ENCODE measurements at places on chromosomes 6 and 20.

- no peak for DNase-seq
Measured at GRCh38 chr20:9565910-9566550, 51.6 kb downstream of the LAMP5 start.

DNA sequence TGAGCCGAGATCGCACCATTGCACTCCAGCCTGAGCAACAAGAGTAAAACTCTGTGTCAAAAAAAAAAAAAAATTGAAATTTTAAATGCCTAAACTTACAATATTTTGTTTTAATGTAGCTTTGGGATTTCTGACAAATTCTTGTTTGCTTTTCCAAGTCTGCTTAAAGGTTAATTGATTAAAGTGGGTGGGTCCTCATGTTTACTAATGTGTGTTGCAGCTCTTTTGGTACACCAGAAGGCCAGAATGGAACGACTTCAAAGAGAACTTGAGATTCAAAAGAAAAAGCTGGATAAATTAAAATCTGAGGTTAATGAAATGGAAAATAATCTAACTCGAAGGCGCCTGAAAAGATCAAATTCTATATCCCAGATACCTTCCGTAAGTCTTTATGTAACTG is 2.7 kb upstream of the SUMO4 start:
- no peak for DNase-seq

GRCh38 chr20:34824806-34825529 is 483 bp downstream of the NCOA6 start:
- peak; percentile 56 for DNase-seq

GRCh38 chr6:16421462-16421960 is 183.1 kb downstream of the GMPR start:
- no peak for DNase-seq

DNA sequence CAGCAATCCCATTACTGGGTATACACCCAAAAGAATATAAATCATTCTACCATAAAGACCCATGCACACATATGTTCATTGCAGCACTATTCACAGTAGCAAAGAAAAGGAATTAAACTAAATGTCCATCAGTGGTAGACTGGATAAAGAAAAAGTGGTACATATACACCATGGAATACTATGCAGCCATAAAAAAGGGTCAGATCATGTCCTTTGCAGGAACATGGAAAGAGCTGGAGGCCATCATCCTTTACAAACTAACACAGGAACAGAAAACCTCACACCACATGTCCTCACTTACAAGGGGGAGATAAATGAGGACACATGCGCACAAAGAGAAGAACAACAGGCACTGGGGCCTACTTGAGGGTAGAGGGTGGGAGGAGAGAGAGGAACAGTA is 60.9 kb downstream of the DCDC2 start:
- no peak for DNase-seq

DNA sequence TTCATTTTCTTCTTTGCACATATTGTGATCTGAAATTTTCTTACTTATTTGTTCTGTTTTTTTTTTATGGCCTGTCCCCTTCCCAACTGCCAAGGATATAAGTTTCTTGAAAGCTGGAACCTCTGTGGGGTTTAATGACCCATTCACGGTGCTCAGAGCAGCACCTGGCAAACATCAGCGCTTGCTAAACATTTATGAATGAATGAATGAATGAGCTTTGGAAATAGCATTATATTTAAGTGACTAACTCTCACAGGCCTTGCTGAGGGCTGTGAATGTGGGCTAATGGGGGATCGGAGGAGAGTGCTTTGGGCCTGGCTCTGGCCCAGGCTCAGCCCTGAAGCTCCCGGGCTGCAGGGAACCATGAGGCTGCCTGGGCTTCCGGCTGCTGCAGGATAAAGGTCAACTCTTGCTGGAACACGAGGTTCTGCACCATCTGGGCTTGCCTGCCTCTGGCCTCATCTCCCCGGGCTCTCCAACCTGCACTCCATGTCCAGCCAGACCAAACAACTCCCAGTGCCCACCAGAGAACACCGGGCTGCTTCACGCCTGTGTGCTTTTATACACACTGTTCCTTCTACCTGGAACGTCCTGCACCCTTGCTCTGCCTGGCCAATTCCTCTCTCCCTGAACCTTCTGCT is 14.6 kb upstream of the ARMC12 start:
- no peak for DNase-seq

GRCh38 chr20:1280195-1281102 is 14.4 kb downstream of the SNPH start:
- DNase-seq, result no peak

- no peak for DNase-seq
Measured at GRCh38 chr6:100339574-100340255, 125.0 kb downstream of the SIM1 start.

GRCh38 chr20:53032046-53032445 is 59.9 kb downstream of the TSHZ2 start:
- no peak for DNase-seq

DNA sequence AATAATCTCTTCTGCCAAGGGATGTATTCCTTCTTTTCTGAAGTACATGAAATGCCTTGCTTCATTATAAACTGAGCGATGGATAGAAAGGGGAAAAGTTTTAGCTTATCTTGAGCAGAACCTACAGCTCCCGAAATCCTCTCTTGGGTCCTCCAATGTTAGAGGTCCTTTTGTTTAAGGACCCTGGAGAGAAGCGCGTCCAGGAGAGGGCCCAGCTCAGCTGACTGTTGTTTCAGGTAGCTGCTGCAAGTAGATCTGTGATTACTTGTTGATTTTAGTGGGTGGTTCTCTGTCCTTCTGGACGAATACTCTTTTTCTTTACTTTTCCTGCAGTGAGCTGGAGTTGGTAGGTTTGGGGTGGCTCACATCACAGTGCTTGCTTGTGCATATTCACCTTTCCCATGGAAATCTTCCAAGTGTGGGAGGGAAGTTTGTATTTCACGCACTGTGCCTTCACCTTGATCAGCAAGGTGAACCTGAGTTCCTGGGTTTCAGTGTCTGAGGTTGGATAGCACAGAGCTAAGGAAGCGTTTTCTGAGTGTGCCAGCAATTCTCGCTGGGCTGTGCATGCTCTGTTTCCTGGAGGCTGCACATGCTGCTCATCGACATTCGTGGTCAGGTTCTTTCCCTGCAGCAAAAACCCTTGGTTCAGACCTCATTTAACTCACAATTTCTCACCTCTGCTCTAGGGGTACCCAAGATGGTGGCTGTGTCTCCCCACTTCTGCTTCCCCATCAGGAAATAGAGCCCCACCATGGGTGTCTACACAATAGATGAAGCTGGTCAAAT is 176.3 kb downstream of the JARID2 start:
- no peak for DNase-seq

- DNase-seq, result no peak
Measured at GRCh38 chr6:73560182-73560732, 39.4 kb upstream of the EEF1A1 start.

GRCh38 chr20:42063141-42063540 is 445.0 kb upstream of the CHD6 start:
- DNase-seq, result no peak

DNA sequence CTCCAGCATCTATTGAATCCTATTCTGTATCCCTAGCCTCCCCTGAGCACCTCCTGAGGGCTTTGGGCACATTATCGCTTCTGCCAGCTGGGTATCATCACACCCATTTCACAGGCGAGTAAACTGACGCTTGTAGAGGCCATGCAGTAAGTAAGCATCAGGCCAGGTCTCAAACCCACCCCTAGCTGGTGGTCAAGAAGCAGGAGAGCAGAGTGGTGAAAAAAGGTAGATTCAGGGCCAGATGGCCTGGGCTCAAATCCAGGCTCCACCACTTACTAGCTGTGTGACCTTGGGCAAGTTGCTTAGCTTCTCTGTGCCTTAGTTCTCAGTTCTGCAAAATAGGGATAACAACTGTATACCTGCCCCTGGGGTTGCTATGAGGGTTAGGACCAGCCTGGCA is 19.9 kb downstream of the GRM4 start:
- no peak for DNase-seq

GRCh38 chr6:22647719-22648118 is 78.4 kb downstream of the HDGFL1 start:
- no peak for DNase-seq

DNA sequence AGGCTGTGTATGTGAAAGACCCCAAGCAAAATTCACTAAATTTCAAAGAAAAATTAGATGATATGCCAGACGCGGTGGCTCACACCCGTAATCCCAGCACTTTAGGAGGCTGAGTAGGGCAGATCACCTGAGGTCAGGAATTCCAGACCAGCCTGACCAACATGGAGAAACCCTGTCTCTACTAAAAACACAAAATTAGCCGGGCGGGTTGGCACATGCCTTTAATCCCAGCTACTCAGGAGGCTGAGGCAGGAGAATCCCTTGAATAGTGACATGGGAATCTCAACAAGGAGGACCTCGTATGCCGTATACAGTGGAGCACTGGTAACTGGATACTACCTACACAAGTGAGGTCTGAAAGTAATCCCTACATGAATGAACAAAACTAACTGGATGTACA is 92.7 kb upstream of the JARID2 start:
- DNase-seq, result no peak

GRCh38 chr6:4964675-4965561 is 38.9 kb downstream of the RPP40 start:
- DNase-seq, result no peak

- peak; percentile 17 for DNase-seq
Measured at GRCh38 chr20:22333885-22334545, 250.4 kb downstream of the FOXA2 start.

Data from CD4-positive, alpha-beta T cell treated with Interleukin-2 at 100 ng/mL for 4 hours (primary cell).